Epithelial cell of alveolus of lung (primary cell): ENCODE measurements at places on chromosomes 12 and 14. TPM values are rescaled to one million over a fixed set of nuclear protein-coding genes. Genes with fewer than 3 reads are reported as not detected.

Gene ANKRD9
- 15.9 and 16.4 TPM in 2 replicates for total RNA-seq

Gene BICDL1
- total RNA-seq: under 0.01 TPM in 1 of 2 replicates, not detected in the other

Gene ESPL1
- 3.0 and 7.4 TPM in 2 replicates for total RNA-seq

Gene POLR3B
- total RNA-seq: 5.2 and 9.7 TPM in 2 replicates
